Ammon's horn (tissue), 1 donor: ENCODE measurements at places on chromosomes 4 and X.

GRCh38 chr4:37225778-37226177 is 18.8 kb upstream of the NWD2 start:
- peak; percentile 36 for DNase-seq

DNA sequence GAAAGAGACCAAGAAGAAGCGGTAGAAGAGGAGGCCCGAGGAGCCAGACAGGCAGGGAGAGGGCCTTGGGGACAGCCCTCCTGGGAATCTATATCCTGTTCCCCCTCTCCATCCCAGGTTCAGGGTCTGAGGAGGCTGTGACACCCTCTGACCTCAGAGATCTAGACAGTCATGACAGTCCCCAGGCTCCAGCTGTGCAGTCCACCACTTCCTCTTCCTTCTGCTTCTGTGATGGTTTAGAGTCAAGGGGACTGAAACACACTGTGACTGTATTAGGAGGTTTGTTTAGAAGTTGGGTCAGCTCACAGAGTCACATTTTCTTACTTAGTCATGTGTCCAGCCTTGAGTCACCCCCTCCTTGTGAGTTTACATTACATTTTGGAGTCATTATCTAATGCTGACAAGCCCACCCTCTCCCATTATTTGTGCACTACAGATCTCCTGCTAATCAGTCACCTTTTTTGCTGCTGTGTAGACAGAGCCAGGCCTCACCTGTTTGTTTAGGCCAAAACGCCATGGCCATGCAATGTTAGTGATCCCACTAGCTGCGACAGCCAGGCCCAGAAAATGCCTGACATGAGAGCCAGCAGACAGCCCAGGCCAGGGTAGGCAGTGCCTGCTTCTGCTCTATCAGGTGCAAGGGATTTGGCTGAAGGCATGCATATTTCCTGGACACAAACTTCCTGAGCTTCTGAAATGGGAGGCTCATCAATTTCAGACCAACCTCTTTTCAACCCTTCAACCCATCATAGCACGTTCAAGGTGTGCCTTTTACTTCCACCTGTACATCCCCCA is 26.0 kb downstream of the MANBA start:
- DNase-seq: no peak

DNA sequence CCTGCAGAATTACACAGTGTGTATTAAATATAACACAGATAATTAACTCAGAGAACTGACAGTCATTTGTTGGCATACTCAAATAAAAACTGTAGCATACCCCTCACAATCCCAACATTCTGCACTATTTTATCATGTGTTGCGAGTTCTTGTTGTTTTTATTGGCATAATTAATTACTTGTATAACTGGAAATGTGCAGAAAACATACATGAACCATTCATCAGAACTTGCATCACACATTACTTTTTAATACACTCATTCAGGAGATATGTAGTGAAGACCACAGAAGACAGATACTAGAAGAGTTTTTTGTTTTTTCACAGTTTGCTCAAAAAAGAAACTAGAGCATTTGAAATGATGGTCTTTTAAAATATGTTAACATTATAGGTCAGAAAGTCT is 74.6 kb upstream of the NEIL3 start:
- DNase-seq: no peak

- DNase-seq: peak; percentile 16
Observed at GRCh38 chr4:164384416-164384815, 369.5 kb upstream of the SMIM31 start.

GRCh38 chrX:115368876-115369275 is 79.4 kb downstream of the LUZP4 start:
- DNase-seq: no peak
